Gastroesophageal sphincter (tissue), 4 donors: ENCODE measurements at places on chromosomes 7 and 10.
A peak's percentile ranks its signal among the peaks of the same experiment; 100 is the strongest.

GRCh38 chr7:41000042-41000441 lies 702.8 kb downstream of the INHBA start:
- ATAC-seq: no peak

- peak; percentile 40 for ATAC-seq
These were observed 676 bp downstream of the PLAC9 start for GRCh38 chr10:80133206-80133605.

DNA sequence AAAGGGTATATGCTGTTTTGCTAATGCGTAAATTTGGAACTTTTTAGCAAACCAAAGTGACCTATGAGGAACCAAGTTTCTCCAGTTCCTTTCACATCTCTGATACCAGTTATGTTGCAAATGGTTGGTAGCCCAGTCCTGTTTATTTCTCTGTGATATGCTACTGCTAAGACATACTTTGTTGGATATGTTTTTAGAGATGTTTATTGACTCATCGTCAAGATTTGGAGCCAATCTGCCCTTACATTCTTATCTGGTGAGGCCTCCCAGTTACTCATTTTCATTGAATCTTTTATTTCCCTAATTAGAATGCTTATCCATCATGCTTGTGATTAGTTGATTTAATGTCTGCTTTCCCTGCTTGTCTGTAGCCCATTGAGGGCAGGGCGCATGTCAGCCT lies 58.9 kb downstream of the LRGUK start:
- no peak for ATAC-seq

- ATAC-seq: no peak
These were observed 191.3 kb upstream of the KAT6B start for GRCh38 chr10:74634995-74635536.

DNA sequence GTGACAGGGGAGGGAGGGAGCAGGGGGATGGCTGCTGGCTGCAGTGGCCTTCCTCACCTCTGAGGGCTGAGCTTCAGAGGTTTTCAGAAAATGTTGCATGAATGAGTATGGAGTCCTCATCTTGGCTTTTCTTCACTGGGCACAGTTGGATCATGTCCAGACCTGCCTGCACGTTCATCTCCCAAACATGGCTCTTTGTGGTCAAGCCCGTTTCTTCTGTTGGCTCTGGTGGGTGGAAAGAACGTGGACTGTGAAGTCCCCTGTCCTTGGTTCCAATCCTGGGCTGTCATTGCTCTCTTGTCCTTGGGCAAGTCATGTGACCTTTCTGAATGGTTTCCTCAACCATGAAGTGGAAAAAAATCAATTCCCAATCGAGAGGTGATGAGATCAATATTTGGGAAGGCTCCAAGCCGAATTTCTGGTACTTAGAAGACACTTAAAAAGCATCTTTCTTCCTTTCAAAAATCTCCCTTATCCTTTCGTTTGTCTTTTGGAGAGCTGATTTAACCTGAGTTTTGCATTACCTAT lies 34.5 kb downstream of the TSPAN14 start:
- ATAC-seq: no peak

DNA sequence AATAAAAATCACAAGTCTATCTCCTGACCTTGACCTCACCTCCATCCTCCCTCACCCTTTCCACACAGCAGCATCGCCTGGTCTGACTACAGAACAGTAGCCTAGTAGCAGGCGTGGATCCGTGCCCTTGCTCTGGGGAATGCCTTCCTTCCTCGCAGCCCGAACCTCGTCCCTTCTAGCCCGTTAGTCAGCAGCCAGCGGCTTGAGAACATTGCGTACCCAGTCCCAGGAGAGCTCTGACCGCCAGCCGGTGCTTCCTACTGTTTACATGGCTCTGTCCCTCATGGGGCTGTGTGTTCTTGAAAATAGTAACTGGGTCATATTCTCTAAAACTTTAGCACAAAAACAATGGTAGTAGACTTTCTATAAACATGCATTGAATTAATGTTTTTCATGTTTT lies 682.7 kb upstream of the IGFBP3 start:
- ATAC-seq: peak; percentile 92
